Hematopoietic multipotent progenitor cell treated with erythropoietin and hydrocortisone succinate and interleukin-3 and kit ligand, for 6 days (in vitro differentiated cells): ENCODE measurements at places on chromosomes 4 and X.

GRCh38 chrX:49838374-49838773 is 9.3 kb downstream of the PAGE4 start:
- DNase-seq: peak; percentile 55

DNA sequence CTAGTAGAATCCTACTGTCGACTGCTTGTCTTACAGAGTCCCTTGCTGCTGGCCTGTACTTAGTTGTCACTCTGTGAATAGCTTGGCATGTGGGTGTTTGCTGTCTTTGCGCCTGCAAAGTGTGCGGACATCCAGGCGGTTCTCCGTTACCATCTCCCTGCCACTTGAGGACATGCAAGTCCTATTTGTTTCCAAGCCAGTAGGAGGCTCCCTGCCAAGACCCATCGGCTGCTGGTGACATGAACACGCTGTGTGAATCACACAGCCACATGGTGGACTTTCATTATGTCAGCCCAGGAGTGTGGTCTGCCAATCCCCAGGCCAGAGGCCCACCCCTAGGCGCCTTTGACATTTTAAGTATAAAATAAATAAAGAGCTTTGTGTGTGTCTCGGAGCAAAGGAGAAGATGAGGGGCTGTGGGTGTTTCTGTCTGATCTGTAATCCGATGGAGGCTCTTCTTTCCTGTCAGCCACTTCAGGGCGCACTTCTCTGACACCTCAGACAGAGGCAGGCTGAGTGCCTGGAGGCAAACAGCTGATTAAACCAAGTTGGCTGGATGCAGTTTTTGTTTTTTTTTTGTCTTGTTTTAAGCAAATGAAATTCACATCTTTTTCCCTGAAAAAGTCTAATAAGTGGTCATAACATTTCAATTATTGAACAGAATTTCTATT is 51.5 kb downstream of the ALPK1 start:
- peak; percentile 3 for DNase-seq

DNA sequence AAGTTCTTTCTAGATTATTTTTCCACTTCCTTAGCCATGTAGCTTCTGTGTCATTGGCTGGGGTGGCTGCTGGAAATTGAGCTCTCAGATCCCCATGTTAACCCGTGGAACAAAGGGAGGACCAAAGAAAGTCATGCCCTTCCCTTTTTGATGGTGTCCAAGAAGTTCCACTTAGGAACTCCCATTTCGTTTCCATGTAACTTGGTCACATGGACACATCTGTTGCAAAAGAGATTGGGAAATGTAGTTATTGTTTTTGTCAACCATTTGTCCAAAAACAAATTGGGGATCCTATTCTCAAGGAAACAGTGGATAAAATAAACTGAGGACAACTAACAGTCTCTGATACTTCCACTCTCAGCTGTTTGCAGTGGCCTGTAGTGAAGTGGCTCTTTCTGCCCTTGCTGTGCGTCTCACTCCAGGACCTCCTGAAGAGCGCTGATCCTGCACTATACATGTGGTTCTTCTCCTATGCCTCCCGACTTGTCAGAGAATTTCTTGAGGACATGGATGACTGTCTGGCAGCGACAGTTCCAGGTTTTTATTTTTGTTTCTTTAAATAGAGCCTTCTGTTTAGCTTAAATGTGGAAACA is 125.3 kb upstream of the LNX1 start:
- DNase-seq: no peak

DNA sequence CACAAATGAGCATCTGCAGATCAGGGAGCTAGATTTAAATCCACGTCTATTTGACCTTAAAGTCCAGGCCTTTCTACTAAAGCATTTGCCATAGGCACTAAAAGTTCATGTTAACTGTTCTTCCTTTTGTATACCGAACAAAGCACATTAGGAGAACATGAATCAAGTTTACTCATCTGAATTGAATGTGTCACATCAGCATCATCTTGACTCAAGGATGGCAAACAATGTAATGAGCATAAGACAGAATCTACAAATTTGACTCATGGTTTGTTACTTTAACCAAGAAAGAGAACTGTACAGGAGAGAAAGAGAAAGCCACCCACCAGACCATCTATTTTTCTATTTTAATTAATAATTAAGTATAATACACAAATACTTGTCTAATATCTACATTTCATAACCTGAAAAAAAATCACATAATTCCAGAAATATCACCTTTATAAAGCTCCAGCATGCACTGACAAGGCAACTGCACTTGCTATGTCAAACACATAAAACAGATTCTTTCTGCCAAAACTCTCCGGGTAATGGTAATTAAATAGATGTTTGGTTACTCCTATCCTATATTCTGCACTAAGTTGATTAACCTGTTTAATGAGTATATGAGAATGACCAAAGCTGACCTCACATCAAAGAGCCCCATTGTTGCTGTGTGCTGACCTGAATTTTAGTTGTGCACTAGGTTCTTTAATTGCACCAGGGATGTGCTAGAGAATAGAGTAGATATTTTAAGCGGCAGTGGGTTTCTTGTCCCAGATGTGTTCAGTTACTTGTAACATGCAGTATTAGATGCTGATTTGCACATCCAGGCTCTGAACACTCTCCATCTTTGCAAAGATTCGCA is 42.5 kb upstream of the LEF1 start:
- no peak for DNase-seq

DNA sequence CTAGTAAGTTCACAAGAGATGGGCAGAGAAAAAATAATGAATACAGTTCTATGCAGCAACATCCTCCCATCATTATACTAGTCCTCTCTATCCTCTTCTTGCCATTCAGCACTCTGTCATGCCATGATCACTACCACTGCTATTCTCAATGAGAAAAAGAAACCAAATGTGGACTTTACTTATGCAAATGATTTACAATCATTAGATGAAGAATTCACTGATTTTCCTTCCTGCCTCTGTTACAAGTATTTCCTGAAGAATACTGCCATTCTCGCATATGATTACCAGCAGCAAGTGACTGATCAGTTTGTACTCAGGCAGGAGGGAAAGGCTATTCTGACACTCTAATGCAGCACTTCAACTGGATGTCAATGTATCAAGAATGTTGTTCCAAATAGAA is 50.3 kb downstream of the WDFY3 start:
- no peak for DNase-seq

GRCh38 chrX:103845165-103845653 is 13.2 kb upstream of the RAB9B start:
- DNase-seq: peak; percentile 76

DNA sequence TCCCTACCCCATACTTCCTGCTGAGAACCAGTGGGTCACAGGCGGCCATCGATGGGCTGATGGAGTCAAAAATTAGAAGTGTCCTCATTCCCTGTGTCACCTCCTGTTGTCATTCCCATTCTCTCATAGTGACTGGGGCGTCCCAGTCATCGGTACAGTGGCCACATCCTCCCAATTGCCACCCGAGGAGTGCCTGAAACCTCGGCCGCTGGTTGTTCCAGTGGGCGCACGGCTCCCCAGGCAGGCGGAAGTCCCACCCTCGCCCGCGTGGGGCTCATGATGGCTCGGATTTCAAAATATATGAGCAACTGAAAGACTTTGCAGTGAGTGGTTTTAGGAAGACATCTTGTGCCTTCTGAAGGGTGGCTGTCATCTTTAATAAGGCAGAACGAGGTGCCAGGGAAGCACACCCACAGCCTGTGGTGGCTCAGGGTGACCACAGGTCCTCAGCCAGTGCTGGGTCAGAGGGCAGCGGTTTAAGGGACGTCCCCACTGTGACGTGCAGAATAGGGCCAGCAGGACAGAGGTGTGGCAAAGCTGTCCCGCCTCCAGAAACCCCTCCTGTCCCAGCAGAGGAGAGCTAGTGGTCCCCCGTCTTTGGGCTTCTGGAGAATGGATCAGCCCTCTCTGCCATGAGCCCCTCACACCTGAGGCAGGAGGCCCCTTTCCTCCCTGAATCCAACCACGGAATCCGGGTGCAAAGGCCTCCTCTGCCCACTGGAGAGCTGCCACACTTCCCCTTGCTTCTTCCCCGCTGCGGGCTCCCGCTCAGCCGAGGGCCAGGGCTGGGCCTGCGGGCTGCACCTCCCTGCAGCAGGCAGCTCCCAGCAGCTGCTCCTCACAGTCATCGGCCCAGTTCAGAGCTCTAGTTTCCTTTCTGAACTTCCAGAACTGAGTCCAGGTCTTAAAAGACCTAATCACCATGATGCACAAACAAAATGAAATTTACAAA is 90.4 kb downstream of the ABLIM2 start:
- no peak for DNase-seq

- DNase-seq: no peak
These were observed 117.3 kb downstream of the C4orf51 start for GRCh38 chr4:145797278-145797677.

- no peak for DNase-seq
These were observed 1.2 kb upstream of the TMEM47 start for GRCh38 chrX:34658326-34658725.

DNA sequence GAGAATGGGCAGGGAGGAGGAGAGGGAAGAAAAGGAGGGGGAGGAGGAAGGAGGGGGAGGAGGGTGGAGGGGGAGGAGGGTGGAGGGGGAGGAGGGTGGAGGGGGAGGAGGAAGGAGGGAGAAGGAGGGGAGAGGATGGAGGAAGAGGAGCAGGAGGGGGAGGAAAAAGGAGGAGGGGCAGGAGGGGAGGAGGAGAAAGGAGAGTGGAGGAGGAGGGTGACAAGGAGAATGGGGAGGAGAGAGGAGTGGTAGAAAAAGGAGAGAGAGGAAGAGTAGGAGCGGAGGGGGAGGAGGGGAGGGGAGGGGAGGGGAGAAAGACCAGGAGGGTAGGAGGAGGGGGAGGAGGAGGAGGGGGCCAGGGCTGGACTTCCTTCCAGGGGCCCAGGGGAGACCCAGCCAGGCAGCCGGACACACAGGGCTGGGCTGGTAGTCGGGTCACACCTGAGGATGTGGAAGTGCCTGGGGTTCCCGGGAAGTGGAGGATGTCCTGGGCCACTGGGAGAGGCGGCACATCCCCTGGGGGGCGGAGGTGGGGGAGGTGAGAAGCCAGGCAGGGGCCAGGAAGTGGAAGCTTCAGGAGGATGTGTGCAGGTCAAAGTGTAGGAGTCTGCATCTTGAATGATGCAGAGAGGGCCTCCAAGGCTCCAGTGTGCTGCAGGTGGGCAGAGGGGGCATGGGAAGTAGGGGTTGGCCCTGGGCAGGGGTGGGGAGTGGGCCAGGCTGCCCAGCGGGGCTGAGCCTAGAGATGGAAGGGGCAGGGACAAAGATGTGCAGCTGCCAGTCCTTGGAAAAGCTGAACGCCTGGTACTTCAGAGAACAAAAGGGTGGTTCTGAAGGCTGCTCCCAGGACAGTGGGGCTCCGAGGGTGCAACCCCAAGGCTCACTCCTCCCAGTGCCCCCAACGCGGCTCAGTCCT is 18.8 kb downstream of the IL3RA start:
- no peak for DNase-seq

DNA sequence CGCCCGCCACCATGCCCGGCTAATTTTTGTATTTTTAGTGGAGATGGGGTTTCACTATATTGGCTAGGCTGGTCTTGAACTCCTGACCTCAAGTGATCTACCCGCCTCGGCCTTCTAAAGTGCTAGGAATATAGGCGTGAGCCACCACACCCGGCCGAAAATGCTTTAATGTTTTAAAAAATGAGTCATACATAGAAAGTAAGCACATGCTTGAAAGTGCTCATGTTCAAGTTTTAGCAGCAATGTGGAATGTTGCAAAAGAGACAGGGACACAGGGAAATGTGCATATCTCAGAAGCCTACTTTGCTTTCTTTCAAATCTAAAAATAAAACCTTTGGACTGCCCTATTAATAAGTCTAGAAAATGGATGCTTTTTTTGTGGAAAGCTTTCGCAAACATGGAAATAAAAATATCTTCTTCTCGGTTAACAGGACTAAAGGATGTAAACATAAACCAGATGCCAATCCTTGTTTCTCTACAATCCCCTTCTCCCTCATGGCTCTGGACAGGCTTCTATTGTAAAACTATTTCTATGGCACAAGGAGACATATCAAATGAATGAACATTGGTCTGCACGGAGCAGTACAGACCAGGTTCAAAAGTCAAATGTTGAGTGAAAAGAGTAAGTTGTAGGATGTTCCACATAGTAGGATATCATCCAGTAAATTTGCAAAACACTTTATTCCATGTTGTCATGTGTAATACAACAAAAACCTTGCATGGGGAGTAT is 15.0 kb downstream of the MECP2 start:
- DNase-seq: peak; percentile 9

DNA sequence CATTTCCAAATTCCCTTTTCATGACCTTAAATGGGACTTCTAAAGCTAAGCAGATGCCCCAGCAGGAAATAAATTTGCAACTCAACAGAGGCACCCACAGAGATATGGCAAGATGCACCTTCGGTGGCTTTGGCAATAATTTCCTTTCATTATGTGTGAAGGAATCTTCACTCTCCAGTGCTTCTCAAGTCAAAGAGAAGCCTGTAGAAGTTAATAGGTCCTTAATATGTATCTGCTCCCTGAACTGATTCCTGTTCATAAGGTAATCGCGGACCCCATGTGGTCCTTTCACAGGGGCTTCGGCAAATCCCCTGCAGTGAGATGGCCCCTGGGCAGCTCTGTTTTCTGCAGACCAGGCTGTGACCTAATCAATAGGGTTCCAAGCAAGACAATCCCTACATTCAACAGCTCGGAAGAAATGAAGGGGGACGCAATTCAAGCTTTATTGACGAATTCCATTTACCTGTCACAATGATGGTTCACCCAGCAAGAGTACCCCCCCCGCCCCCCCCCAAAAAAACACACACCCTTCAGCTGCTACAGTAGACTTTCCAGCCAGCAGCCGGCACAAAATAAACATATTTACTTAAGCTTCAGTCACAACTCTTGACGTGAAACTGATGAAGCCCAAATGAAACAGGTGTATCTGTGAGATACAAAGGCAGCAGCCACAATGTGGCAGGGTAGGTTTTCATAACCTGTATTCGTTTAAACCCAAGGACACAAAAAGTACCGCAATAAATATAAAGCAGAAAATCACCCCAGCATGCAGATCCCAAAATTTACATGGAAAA is 35.3 kb downstream of the FAT1 start:
- no peak for DNase-seq

DNA sequence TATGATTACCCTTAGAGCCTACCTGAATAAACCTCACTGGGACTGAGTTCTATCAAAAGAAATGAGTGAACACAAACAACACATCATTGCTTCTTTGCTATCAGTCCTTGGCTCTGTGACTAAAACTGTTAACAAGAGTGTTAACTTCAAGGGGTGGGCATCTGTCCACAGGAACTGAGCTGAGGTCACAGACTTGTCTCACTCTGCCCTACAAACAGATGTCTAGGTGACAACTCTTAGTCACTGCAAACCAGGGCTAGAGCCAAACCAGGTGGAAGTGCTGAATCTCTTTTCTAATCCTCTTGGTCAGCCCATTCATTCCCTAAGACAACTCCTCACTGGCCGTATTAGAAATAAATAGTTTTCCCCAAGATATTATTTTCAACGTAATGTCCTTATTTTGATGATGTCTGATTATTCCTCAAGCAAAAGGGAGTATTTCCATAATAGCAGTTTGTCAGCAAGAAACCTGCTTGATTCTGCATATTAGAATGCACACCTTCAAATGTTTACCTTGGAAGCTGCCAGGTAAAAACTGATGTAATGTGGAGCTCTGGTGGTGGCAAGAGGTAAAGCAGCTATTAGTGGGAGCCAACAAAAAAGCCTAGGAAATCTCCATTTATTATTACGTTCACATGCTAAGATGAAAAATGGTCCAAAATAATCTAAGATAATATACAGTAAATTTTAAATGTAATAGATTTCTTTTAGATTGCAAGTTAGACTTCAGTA is 4.0 kb downstream of the COL25A1 start:
- DNase-seq: peak; percentile 26

GRCh38 chr4:40350627-40351227 is 15.6 kb downstream of the CHRNA9 start:
- peak; percentile 19 for DNase-seq

GRCh38 chr4:118749347-118749988 is 64.3 kb downstream of the METTL14 start:
- DNase-seq: no peak

GRCh38 chr4:145709843-145710242 is 29.9 kb downstream of the C4orf51 start:
- DNase-seq: no peak
